ENCODE measurements at places on chromosomes 13 and 19.
A peak's percentile ranks its signal among the peaks of the same experiment; 100 is the strongest.

DNA sequence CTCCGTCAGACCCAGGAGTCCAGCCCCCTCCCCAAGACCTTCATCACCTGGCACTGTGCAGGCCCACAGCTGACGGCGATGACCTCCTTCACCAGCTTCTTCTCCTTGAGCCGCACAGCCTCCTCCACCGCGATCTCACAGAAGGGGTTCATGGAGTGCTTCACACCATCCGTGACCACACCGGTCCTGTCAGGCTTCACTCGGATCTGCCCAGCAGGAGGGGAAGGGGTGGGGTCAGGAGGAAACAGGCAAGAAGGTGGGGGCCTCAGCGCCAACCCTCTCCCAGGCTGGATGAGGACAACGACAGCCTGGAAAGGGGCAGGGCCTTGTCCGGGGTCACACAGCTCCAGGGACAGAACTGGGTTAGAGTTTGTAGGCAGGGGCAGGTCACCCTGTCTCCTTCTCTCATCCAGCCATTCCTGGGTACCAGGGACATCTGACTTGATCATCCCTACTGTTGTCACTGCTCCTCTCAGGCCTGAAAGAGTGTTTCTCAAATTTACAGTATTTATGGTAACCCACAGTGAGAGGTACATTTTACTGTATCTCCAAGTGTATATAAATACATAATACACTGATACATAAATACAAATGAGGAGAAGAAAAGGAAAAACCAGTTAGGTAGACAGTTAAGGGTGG lies 12.0 kb downstream of the ETFB start:
- no peak for DNase-seq

GRCh38 chr13:67306742-67307141 lies 76.6 kb upstream of the PCDH9 start:
- DNase-seq, result no peak

- no peak for DNase-seq
These were observed 285.2 kb downstream of the SHISA2 start for GRCh38 chr13:25766576-25766975.

GRCh38 chr19:33720155-33720493 lies 76.5 kb upstream of the KCTD15 start:
- DNase-seq, result no peak

DNA sequence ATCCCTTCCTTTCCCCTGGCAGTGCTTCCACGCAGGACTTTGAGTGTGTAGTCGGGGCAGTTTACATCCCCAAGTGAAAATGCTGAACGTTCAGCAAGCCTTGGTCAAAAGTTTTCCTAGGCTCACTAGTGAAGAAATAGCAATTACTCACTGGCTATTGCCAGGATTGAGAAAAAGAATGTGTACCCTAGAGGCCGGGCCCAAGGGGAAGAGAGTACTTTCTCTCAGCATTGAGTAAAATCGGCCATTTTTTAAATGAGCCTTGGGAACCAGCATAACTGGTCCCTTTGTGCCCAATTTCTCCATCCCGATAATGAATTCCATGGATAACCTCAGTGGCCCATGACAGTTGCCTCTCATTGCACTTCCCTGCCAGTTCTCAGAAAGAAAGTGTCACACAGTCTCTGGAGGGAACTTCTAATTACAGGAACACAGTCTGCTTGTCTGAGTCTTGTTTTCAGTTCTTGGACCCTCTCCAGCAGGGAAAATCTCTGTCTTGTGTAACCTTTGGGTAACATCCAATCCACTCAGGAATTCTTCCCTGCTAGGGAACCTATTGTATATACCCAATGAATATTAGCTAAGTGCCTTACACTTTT lies 7.3 kb upstream of the OR7D2 start:
- no peak for DNase-seq

GRCh38 chr19:679418-680286 lies 3.5 kb downstream of the FSTL3 start:
- peak; percentile 41 for DNase-seq

- no peak for DNase-seq
These were observed 12.8 kb downstream of the MIR17HG start for GRCh38 chr13:91360246-91360751.

GRCh38 chr13:110107568-110108347 lies 199.2 kb downstream of the COL4A1 start:
- no peak for DNase-seq

DNA sequence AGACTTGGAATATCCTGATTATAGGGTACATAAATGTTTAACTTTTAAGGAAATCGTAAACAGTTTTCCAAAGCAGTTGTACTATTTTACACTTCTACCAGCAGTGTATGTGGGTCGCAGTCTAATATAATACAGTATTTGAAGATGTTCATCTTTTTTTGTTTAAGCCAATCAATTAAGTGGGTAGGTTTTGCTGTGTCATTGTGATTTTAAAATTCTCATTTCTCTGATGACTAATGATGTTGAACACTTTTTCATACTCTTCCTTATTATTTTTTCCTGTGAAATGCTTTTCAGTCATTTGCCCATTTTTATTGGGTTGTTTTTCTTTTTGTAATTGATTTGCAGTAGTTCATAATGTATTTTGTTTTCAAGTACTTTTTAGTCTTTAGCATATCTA lies 2689.7 kb downstream of the PCDH9 start:
- no peak for DNase-seq

DNA sequence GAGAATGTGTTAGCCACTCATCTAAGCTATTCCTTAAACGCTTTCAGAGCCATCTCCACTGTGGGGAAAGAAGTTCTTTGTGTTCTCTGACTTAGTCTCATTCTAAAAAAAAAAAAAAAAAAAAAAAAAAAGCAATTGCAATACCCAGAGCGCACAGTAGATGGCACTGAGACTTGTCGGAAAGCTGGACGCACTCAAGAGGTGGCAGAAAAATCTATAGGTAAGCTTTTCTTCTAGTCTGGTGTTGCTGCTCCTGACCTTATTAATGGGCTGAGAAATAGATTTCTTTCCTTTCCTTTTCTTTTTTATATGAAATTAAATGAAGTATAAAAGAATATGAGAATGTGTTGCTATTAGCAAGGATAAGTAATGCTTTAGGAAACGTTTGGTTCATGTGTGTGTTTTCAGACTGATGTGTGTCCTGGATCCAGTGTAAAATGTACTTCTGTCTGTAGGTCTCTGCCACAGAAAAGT lies 4.7 kb upstream of the GJB2 start:
- DNase-seq, result peak; percentile 52

- no peak for DNase-seq
These were observed 2.9 kb downstream of the SHFL start for GRCh38 chr19:10088949-10089554.

GRCh38 chr13:60411464-60411863 lies 14.4 kb downstream of the TDRD3 start:
- DNase-seq, result no peak

DNA sequence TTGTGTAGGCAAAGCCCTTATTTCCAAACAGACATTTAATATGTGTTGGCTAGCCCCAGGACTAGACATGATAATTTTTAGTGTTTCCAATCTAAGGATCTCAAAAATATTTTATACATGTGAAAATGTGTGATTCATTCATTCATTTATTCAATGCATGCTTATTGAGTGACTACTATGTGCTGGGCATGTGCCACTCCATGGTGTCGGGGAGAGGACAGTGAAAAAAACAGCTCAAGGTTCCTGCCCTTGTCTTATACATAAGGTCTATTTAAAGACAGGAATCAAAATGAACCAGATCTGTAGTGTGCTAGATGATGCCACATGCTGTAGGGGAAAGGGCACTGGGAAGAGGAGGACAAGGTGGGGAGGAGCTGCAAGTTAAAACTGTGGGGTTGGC lies 36.5 kb downstream of the GJA3 start:
- no peak for DNase-seq

- no peak for DNase-seq
These were observed 44.7 kb upstream of the TFDP1 start for GRCh38 chr13:113539822-113540221.

- DNase-seq, result no peak
These were observed 2512.0 kb downstream of the PCDH9 start for GRCh38 chr13:64718116-64718515.

GRCh38 chr19:29482855-29483640 lies 42.7 kb upstream of the VSTM2B start:
- no peak for DNase-seq

- DNase-seq, result no peak
These were observed 3.0 kb downstream of the PEG3 start for GRCh38 chr19:56837492-56838023.

DNA sequence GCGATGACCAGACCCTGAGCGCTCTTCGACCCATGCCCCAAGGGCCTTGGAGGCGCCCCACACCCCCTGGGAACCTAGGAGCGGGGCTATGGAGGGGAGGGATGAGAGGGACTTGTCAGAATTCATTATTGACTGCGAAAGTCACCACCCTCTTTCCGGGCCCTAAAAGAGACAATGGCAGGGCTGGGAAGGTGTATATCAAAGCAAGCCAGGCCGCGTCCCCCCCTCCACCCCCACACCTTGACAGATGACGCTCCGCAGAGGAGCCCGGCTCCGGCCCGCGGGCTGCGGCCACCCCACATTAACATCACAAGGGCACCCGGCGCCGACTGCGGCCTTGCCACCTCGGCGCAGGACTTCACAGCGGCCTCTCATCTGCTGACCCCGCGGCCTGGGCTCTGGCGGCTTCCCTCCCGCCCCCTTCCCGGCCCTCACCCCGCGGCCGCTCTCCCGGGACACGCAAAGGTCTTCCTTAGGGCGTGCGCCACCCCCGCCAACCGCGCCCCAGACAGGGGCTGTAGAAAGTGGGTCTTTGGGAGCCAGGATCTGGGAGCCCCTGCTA lies 2.4 kb downstream of the CDX2 start:
- no peak for DNase-seq

GRCh38 chr13:98443329-98443728 lies 133.6 kb downstream of the STK24 start:
- no peak for DNase-seq

DNA sequence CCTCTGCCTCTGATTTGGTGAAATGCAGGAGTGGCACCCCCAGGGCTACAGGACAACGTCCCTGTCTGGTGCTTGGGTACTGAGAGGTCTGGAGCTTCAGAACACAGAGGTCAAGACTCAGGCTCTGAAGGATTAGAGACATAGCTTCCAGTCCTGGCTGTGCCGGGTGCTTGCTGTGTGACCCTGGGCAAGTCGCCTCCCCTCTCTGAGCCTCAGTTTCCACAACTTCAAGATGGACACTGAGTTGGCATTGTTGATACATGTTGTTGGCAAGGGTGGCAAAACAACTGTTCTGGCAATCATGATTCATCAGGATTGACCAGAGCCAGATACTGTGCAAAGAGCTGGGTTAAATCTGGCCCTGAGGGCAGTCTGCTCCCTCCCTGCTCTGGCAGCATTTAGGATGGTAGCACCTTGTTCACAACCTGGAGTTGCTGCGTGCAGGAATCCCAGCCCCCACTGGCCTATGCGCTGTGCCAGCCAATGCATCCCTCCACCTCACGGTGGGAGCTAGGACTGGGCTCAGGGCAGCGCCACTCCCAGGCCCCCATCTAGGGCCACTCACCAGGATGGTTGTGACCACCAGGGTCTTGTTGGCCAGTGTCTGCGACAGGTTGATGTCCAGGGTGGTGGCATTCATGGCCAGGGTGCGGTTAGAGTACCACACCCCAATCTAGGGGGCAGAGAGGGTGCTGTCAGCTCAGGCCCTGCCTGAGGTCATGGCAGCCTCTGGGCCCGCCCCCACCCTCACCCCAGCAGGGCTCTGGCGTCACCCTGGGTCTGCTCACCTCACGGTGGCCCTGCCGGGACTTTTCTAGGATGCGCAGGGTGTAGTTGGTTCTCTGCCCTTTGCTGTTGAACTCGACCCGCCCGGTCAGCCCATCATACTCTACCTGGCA lies 16.7 kb downstream of the GRIK5 start:
- DNase-seq, result no peak

DNA sequence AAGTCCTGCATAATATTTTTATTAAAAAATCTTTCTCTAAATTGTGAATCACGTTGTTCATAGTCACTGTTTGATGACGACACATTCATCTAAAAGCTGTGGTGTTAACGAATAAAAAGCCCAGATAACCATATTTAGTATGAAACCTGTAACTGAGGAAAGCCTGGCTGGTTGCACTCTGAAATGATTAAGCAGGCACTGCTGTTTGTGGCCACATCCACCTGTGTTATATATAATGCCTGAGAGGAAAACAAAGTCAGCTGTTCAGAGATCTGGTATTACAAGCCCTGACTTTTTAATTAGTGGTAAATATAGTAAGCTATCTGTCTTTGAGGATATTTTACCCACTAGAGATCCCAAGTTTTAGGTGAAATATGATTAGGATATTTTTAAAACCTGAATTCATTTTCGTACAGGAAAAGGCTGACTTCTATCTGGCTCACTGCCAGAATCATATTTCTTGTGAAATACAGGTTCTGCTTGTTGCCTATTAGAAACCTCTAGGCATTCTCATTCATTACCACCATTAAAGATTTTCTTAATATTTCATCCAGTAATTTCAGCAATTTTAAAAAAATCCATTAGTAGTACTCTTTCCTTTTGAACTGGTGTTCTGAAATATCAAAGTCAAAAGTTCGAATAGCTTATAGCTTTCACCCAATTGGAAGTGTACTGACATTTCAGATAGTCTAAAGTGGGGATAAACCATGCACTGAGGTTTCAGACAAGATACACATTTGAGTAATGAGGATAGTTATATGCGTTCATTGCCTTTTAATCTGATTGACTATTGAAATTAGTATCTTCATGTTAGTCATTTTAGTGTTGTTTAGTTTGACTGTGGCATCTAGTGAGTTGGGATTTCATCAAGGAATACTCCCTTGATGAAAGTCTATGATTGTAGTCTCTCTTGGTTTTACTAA lies 79.7 kb downstream of the LMO7 start:
- no peak for DNase-seq

DNA sequence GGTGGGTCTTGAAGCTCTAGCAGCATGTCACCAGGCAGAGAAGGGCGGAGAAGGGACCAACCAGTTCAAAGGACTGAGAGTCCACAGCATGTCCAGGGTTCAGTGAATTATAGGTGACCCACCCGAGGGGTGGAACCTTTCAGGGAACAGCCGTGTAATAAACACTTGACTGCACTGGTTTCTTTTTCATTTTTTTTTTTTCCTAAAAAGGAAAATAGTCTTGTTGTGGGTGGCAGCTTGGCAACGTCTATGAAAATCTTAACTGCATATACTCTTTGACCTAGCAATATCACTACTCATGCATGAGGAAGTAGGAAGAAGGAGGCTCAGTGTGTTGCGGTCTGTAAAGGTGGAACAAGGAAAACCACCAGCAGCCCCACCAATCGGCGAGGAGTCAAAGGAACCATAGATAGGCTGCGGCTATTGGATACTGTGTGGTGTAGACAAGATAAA lies 13.0 kb upstream of the MYH14 start:
- DNase-seq, result no peak

- peak; percentile 84 for DNase-seq
These were observed 11.7 kb upstream of the CLN5 start for GRCh38 chr13:76980075-76980718.

GRCh38 chr13:98182589-98182988 lies 5.5 kb upstream of the RNF113B start:
- DNase-seq, result no peak

DNA sequence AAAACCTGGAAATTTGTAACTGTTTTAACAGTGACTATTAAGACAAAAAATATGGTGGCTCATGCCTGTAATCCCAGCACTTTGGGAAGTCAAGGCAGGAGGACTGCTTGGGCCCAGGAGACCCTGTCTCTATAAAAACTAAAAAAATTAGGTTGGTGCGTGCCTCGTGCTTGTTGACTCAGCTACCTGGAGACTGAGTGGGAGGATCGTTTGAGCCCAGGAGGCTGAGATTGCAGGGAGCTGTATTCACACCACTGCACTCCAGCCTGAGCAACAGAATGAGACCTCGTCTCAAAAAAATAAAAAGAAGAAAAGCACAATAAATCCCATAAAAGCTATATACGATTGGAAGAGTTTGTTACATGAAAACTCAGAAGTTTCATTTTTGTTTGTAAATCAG lies 23.7 kb downstream of the KLF5 start:
- no peak for DNase-seq
